ENCODE measurements at places on chromosomes 6 and 20. TPM values are rescaled to one million over a fixed set of nuclear protein-coding genes. Genes with fewer than 3 reads are reported as not detected.

The ASIP gene
- polyA plus RNA-seq: 0.28 TPM

The SLC25A27 gene
- polyA plus RNA-seq: 31.1 TPM

The SIRPA gene
- polyA plus RNA-seq: 26.2 TPM

The HLA-DMA gene
- 13.7 TPM for polyA plus RNA-seq

The PRL gene
- not detected for polyA plus RNA-seq

The NT5E gene
- 3.7 TPM for polyA plus RNA-seq

The HELZ2 gene
- 8.8 TPM for polyA plus RNA-seq

The TRIM38 gene
- polyA plus RNA-seq: 10.0 TPM

- DNase-seq: no peak
Measured at GRCh38 chr6:2911171-2911570, 8.1 kb upstream of the SERPINB9 start.

DNA sequence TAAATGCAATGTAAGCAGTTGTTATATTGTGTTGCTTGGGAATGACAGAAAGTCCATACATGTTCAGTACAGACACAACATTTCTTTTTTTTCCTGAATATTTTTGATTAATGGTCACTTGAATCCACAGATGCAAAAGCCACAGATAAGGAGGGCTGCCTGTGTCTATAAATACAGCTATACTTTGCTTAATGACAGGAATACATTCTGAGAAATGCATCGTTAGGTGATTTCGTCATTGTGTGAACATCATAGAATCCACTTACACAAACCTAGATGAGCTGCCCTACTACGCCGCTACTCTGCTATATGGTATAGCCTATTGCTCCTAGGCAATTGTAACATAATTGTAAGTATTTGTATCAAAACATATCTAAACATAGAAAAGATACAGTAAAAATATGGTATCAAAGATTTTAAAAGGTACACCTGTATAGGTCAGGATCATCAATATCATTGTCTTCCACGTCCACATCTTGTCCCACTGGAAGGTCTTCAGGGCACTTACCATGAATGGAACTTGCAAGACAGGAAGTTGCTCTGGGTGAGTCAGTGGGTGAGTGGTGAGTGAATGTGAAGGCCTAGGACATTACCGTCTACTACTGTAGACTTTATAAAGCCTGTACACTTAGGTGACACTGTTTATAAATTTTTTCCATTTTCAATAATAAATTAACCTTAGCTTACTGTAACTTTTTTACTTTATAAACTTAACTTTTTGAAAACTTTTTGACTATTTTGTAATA, 27.9 kb upstream of the POPDC3 start:
- DNase-seq: no peak

DNA sequence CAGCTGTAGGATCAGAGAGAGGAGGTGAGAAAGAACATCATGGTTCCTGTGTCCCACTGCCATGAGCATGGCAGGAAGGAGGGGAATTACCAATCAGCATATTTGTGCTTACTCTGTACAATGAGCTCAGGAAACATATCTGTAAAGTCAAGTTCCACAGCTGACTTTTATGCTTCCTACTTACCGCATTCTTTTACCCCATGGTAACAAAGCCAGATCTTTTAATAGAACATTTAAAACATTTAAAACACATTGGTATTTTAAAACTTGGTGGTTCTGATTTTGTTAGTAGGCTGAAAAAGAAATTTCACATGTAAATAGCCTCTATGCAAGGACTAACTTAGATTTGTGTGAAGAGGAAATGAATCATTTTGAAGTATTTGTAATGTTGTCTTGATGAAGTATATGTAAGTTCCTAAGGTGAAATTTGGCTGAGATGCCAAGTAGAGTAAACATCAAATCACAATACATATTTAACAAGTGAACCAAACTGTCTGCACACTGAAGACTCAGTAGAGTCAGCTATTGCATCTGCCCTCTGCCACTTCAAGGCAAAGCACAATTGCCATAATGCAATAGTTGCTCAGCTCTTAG, 114.7 kb downstream of the GJA10 start:
- DNase-seq: no peak

- no peak for DNase-seq
Measured at GRCh38 chr20:44540834-44541233, 19.0 kb upstream of the SERINC3 start.

DNA sequence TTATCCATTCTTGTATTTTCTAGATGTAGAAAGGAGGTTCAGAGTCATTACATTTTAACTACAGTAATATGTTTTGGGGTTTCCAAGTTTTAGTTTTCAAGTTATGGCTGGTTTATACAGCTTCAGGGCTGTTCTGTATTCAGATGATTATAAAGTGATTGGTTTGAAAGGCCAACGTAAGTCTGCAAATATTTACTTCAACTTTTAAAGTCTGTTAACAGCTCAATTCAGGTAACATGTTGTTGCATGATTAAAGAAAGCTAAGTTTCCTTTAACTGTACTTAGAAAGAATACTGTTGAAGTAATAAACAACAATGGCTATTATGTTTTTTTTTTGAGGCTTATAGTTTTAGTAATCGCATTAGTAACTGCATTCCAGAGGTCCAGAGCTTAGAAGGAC, 22.8 kb upstream of the GCLC start:
- DNase-seq: no peak

- DNase-seq: no peak
Measured at GRCh38 chr6:141956046-141956761, 176.5 kb upstream of the GJE1 start.

DNA sequence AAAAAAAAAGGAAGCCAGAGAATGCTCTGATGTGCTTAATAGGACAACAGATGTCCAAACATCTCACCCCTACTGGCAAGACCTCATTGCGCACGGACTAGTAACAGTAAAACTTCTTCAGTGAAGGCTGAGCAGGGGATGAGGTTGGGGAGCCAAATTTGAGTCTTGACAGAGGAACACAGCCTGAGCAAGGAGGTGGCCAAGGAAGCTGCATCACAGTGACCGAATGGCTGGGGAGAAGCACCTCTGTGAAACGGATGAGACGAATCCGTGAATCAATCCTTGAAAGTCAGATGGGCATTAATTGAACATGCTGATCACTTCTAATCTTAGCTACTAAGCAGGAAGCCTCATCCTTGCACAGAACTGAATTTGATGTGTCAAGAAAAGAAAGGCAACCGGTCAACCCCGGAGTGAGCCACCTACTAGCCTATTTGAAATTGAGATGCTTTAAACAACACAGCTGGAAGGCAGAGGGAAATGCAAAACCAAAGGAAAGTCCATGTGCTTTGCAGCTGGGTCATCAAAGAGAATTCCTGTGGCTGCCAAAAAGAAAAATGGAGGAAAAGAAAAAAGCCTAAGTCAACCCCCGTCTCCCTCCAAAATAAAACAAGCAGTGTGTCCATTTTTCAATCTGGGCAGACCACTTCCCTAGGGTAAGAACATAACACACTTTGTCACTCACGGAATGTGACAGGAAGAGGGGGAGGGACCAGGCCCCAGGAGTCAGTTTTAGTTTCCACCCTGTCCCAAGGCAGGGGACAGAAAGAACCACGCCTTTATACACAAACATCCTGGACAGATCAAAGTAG, 29.5 kb downstream of the PXDC1 start:
- DNase-seq: peak; percentile 38

DNA sequence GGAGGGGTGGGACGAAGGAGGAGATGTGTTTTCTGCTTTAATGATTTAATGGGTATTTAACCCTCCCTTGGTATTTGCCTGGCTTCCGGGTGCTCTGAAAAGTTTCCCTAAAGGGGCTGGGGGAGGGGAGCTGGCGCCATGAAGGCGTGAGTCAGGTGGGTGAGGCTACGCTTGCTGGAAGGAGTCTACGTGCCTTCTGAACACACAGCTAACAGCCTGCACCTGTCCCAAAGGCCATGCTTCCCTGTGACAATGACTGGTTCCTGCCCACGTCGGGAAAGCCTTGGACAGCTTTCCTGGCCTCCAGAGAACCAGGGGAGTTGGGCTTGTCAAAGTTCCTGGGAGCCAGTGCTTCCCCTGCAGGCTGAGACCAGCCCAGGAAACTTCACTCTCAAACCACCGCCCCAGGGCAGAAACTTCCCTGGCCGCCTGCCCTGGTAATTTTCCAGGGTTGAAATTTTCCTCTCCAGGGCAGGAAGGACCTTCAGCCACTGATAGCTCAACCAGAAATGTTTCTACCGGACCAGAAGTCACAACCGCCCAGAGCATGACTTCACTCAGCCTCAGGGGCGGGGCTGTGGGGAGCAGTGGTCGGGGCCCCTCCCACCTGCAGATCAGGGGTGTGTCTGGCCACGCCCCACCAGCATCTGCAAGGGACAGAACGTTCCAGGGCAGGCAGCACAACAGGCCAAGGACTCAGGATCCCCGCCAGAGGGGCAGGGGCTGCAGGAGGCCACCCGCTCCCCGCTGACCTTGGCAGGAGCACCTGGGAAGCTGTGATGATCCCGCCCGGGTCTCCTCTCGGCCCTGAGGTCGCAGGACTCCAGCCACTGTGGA, 18.6 kb upstream of the SLCO4A1 start:
- no peak for DNase-seq

DNA sequence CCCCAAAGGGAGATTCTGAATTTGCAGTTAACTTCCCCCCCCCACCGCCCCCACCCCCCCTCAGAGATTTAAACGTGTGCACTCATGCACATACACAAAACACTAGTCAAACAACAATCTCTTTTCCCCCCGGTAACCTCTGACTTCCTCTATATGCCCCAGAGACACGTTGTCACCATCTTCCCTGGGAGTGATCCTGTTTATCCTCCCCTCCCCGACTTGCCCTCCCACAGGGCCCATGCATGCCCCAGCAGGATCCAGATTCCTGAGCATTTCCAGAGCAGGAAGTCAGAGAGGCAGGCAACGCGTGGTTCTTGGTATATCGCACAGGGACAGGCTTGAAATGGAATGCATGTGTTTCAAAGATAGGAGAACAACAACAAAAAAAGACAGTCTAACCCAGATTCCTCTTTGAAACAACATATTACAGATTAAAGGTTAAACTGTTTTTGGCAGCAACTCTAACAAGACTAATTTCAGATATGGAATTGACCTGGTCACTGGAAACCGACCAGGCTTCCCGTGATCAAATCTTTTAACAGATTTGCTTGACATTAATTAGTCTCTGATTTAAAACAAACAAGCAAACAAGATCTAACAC, 1.3 kb downstream of the BLCAP start:
- no peak for DNase-seq

GRCh38 chr6:116165596-116165995, 39.7 kb upstream of the COL10A1 start:
- DNase-seq: no peak

- no peak for DNase-seq
Measured at GRCh38 chr20:63260521-63260920, 6.3 kb upstream of the NKAIN4 start.

DNA sequence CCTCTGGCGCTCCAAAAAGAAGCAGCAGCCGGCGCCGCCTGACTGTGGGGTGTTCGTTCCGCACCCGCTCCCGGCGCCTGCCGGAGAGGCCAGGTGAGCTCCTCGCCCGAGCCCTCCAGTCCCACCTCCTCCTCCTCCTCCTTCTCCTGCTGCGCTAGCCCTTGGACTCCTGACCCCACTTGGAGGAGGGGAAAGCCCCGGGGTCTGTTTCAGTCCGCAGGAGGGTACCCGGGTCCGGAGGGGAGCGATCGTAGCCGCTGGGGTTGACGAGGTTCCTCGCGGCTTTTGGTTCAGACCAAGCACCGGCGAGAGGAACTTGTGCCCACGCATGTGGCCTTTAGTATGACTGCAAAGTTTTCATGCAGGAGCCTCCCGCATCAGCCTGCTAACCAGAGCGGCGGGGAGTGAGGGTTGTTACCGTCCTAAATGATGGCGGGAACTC, 493 bp downstream of the CRYBG1 start:
- no peak for DNase-seq

DNA sequence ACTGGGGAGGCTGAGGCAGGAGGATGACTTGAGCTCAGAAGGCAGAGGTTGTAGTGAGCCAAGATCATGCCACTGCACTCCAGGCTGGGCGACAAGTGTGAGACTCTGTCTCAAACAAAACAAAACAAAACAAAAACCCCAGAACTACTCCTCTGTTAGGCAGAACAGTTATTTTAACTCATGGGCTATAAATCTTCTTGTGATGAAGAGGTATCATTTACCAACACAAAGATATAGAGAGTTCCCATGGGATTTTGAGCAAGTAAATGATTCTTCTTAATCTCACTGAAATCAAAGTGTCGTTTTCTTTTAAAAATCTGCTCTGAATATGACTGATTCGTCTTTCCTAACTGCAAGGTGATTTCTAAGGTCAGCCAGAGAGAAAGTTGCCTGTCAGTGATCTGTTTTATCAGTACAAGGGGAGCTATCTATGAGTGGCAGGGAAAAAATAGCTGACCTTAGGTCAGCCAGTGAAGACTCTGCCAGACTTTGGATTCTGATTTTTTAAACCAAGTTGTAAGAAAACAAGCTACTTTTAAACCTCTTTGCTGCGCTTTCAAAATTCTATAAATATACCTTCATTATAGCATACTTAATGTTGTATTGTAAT, 3.8 kb upstream of the DSP start:
- no peak for DNase-seq

DNA sequence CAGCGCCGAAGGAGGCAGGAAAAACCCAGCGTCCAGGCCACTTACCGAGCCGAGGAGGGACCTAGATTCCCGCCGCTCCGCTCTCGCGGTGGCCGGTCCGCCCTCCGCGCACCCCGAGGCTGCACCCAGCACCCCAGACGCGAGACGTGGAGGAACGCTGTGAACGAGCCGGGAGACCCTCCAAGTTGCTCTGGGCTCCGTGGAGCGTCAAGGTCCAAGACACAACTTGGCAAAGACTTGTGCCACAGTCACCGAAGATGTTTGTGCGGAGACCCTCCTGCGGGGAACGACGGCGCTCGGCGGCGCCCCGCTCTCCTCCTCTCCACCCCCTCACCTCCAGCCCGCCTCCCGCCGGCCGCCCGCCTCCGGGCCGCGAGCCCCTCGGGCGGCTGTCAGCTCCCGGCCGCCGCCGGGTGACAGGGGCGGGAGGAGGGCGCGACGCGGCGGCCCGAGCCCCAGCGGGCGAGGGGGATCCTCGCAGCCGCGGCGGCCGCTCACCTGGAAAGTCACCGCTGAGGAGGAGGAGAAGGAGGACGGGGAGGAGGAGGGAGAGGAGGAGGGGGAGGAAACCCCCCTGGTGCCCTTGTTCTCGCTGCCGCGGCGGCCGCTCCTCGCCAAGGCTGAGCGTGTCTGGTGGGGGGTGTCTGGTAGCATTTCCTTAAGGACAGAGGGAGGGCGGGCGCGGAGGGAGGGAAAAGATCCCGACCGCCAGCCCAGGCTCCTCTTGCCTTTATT, 637 bp upstream of the HIVEP2 start:
- DNase-seq: peak; percentile 39

GRCh38 chr6:77474286-77474956, 11.1 kb upstream of the HTR1B start:
- no peak for DNase-seq

DNA sequence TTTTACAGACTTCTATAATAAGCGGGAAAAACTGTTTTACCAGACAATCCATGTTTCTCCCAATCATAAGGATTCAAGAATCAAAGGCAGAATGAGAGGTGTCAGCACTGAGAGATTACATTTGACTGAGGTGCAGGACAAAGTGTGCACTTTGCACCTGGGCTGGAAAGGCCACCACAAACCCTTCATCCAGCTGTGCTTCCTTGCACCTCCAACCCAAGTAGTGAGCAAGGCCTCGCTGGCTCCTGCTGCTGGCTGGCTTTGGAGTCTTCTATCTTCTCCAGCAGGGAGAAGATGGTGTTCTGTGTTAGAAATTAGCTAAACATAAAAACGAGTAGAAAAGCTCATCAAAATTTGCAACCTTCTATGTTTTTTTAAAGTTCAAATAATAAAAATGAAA, 77.7 kb downstream of the CHD6 start:
- DNase-seq: no peak

- DNase-seq: no peak
Measured at GRCh38 chr6:155426408-155426945, 29.2 kb downstream of the NOX3 start.

- no peak for DNase-seq
Measured at GRCh38 chr6:7426447-7427169, 37.0 kb downstream of the RIOK1 start.

Measured in right renal cortex interstitium (tissue), 3 donors.